RPMI7951 (cell line): ENCODE measurements at places on chromosomes 2 and 18. TPM values are rescaled to one million over a fixed set of nuclear protein-coding genes. Genes with fewer than 3 reads are reported as not detected.
A peak's percentile ranks its signal among the peaks of the same experiment; 100 is the strongest.

GRCh38 chr18:13019301-13019700, 28.1 kb downstream of the CEP192 start:
- DNase-seq = no peak

- no peak for DNase-seq
Measured at GRCh38 chr2:107001551-107001950, 115.6 kb upstream of the ST6GAL2 start.

- peak; percentile 32 for DNase-seq
Measured at GRCh38 chr2:240810199-240810598, 9.8 kb downstream of the KIF1A start.

- peak; percentile 64 for DNase-seq
Measured at GRCh38 chr2:12719400-12720277, 2.9 kb downstream of the TRIB2 start.

GRCh38 chr2:52931660-52932059, 835.9 kb upstream of the CHAC2 start:
- DNase-seq = no peak

DNA sequence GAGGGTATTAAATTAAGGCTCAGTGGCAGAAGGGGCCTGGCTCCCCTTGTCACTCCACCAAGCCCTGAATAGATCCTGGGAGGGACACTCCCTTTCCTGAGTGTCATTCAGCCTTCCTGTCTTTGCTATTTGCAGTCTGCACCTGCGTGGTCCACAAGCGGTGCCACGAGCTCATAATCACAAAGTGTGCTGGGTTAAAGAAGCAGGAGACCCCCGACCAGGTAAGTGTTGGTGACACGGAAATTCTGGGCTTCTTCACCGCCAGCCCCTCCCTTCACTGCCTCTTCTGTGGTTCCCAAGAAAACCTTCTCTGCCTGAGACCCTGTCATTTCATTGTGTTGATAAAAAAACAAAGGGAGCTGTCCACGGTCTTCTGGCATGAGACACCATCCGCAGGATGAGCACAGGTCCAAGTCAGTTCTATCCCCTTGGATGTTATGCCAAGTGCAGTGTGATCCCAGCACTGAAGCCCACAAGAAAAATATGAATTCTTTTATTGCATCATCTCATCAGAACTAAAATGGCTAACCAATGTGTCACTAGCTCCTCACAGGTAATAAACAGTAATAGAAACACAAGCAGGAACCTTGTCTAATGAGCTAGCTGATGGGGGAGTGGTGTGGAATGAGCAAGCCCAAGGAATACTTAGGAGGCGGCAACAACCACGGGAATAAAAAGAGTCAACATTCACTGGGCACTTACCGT, 316.9 kb upstream of the EPAS1 start:
- DNase-seq = no peak

GRCh38 chr2:160105366-160105765, 43.0 kb upstream of the PLA2R1 start:
- no peak for DNase-seq

DNA sequence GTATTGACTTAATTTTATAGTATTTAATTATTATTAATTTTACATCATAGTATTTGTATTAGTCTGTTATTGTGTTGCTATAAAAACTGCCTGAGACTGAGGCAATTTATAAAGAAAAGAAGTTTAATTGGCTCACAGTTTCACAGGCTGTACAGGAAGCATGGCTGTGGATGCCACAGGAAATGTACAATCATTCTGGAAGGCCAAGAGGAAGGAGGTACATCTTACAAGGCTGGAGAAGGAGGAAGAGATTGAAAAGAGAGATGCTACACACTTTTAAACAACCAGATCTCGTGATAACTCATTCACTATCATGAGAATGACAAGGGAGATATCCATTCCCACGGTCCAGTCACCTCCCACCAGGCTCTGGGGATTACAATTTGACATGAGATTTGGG, 2019.4 kb upstream of the PIK3C3 start:
- DNase-seq = no peak

GRCh38 chr2:223554923-223555322, 47.2 kb downstream of the SCG2 start:
- no peak for DNase-seq

GRCh38 chr18:31996007-31996406, 22.6 kb upstream of the RNF125 start:
- DNase-seq = no peak

GRCh38 chr18:11672846-11673454, 16.1 kb upstream of the GNAL start:
- no peak for DNase-seq

DNA sequence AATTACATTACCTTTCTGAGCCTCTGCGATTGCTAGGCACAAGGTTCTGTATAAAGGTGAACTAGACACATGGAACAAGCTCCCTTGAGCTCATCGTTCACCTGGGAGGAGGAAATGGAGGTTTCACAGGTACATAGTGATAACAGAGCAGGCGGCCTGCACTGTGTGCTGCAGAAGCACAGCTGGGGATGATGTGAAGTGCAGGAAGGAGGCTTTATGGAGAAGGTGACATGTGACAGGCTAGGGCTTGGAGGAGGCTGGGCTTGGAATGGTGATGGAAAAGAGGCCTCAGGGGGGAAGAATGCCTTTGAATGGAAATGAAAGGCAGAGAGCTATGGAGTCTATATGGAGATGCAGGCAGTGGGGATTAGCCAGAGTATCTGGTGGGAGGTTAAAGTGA, 22.9 kb downstream of the MARCHF4 start:
- no peak for DNase-seq

GRCh38 chr2:167388497-167388896, 500.2 kb downstream of the XIRP2 start:
- DNase-seq = no peak

DNA sequence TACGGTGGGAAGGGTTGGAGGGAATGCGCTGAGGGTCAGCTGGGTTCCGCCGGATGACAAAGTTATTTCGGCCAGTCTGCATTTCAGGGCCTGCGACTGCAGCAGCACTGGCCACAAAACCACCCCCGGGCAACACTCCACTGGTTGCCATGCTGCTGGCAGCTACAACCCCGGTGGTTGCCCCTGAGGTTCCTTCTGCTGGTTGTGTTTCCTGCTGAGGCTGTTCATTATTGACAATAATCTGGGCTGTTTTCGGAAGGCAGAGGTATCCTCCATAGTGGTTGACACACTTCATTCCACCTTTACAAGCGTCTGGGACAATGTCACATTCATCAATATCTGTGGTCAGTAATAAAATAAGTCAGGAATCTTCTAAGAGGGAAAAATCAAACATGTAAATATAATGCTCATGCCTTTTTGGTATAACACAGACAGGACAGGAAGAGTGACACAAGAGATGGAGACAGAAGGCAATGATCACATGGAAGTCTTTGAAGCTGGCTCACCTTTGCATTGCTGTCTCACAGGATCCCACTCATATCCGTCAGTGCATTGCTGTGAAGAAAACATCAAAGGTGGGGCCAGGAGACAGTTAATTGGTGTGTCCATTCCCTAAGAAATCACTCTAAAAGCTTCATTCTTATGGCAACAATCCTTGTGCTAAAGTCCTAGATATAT, 5.7 kb downstream of the EFEMP1 start:
- DNase-seq = no peak

DNA sequence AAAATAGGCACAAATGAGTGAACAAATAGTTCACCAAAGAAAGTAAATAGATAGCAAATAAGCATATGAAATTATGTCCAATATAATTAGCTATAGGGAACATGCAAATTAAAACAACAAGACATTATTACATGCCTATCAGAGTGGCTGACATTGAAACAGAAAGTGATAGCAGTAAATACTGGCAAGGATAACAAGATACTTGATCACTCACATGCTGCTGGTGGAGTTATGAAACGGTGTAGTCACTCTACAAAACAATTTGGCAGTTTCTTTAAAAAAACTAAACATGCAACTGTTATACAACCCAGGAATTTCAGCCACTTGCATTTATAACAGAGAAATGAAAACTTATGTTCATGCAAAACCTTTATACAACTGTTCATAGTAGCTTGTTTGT, 439.2 kb upstream of the ACVR2A start:
- no peak for DNase-seq

- DNase-seq = no peak
Measured at GRCh38 chr2:238030422-238031155, 30.2 kb upstream of the SCLY start.

GRCh38 chr18:4399929-4400328, 55.2 kb downstream of the DLGAP1 start:
- no peak for DNase-seq

- DNase-seq = no peak
Measured at GRCh38 chr2:142642650-142643049, 234.8 kb upstream of the KYNU start.

DNA sequence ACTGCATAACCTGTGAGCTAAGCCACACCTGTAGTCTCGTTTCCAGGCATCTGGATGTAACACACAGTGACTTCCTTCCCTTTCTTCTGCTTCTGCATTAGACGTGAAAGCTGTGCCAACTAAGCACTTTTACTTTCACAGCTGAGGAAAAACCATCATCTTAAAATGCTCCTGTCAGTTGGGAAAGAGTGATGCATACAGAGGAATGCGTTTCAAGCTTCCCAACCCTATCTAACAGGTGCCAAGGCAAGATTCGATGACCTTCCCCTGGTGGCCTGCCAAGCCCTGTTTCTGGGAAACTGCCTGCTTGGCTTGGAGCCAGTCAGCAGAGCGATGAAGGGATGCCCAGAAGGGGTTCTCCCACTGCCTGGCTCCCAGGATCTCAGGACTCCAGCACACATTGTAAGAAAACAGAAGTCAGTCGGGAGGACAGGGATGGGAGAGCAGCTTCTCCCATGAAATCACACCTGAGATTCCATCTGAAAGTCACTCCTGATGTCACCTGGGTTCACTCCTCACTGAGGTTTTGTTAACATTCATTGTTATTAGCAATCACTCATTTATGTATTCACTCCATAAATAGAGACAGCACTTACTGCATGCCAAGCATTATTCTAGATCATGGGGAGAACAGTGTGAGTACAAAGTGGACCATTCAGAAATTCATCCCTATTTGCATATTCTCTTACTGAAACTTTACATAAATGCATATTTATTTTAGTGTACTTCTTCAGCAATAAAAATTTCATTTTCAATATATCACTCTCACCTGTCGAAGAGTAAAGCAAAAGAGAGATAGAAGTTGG, 64.1 kb downstream of the DTNA start:
- peak; percentile 15 for DNase-seq

DNA sequence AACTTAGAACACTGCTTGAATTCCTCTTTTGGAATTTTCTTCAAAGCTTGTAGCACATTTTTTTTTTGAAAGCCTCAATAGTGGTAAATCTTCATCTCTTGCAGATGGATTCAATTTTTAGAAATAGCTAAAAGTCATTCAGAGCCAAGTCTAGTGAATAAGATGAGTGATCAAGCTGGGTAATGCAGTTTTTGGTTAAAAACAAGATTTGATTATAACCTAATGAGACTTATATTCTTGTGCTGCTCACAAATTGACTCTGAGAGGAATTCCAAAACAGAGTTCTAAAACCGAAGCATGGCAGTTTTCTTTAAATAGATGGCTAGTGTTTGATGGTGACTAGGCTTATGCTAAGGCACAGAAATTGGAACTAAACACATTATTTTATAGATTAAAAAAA, 2072.6 kb upstream of the CELF4 start:
- no peak for DNase-seq

DNA sequence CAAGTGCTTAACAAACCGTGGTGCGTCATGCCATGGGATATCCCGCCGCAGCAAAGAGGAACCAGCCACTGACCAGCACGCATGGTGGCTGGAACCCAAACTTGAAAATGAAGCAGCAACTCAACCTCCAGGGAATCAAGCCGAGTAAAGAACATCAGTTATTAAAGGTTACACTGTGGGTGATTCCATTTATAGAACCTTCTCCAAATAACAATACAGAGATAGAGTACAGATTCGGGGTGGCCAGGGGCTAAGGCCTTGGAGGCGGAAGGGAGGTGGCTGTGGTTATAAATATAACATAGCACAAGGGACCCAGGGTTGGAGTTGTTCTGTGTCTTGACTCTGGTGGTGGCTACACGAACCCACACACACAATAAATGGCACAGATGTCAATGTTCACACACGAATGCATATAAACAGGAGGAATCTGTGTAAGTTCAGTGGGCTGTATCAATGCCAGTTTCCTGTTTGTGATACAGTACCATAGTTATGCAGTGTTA, 123.1 kb downstream of the EIPR1 start:
- DNase-seq = no peak

DNA sequence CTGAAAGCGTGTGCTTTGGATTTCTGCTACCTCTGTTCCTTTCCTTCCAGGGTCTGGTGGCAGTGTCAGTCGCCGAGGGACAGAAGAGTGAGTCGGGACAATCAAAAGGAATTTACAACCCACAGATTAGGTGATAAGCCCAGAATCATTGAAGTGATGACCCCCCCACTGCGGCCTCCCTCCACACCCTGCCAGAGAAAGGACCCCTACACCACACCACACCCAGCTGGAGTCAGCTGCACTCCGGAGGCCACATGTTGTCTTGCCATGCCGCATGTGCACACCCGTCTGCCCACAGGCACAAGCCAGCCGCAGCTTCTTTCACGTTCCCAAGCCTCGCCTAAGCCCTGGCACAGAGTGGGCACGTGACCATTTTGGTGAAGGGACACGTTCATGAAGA, 366.8 kb upstream of the SALL3 start:
- no peak for DNase-seq

DNA sequence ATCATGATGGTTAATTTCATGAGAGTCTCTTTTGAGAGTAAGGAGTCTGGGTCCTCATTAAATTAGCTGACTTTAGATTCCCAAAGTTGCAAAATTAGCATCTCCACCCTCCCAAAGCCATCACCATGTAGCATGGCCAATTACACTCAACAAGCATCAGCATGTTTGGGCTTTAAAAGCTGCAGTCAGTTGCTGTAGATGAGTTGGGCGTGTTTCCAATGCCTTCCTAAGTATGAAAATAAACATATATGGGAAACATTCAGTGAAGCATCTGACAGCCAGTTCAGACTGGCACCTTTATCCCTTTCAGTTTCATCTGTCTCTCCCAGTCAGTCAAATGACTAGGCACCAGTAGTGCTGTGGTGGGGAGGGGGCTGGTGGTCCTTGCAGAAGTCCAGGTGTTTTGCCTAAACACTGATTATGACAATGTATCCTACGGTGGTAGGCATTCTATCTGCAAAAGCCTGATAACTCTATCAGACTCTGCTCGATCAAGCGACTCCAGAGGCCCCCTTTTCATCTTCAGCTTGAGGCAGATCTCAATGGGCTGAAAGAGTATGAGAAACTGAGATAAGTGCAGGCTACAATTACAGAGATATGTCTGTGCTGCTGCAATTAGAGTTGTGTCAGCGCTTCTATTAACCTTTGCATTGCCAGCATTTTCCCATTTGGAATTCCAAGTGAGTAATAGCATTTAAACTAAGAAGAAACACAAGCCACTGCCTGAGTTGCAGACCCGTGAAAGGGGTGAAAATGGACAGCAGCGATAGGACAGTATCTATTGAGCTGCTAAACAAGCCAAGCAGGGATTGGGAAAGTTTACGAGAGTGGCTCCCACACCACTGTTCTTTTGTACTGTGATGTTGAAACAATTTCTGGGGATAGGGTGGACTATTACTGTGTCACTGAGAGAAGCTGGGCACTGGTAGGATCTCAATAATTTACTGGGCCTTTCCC, 67.3 kb upstream of the SPOPL start:
- DNase-seq = no peak

GRCh38 chr2:19747310-19748072, 154.3 kb downstream of the TTC32 start:
- DNase-seq = no peak

The EFEMP1 gene
- 3.7 and 5.7 TPM in 2 replicates for total RNA-seq

The ASB18 gene
- total RNA-seq = not detected in 2 replicates

The SLC14A1 gene
- 28.6 and 43.4 TPM in 2 replicates for total RNA-seq

The PDE11A gene
- total RNA-seq = 0.20 and 0.24 TPM in 2 replicates

The VIT gene
- 0.88 and 2.9 TPM in 2 replicates for total RNA-seq

The SCN9A gene
- under 0.01 and 0.12 TPM in 2 replicates for total RNA-seq

The SERPINB3 gene
- total RNA-seq = 0.20 TPM in 1 of 2 replicates, not detected in the other

The GULP1 gene
- total RNA-seq = 83.9 and 87.0 TPM in 2 replicates

The SMAD4 gene
- 45.8 and 57.2 TPM in 2 replicates for total RNA-seq

The RBKS gene
- 1.8 and 2.8 TPM in 2 replicates for total RNA-seq

The XPO1 gene
- total RNA-seq = 226 and 297 TPM in 2 replicates
